ENCODE measurements at places on chromosomes 3 and 15. TPM values are rescaled to one million over a fixed set of nuclear protein-coding genes. Genes with fewer than 3 reads are reported as not detected.

DNA sequence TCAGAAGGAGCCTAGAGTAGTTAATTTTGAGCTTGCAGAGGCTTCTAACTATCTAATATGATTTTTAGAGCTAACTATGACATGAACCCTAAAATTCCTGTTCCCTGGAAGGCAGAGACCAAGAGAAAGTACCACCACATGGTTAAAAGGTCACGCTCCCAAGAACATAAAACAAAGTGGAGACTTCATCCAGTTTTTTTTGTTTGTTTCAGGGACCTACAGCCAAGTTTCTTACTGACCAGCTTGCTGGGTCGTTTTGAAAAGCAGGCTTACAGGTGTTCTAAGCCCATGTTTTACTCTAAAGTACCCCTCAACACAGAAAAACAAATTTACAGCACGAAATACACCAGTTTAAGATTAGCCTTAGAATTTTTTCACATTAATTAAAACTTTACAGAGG lies 39.6 kb upstream of the SKIL start:
- no peak overlapping the region for H3K4me3 ChIP-seq
- H3K4me1 ChIP-seq = peaks cover 12% of the 10 kb centered on the region
- DNase-seq = no peak
- no peaks in the 10 kb centered on the region for H3K27me3 ChIP-seq
- H3K36me3 ChIP-seq = no peaks in the 10 kb centered on the region

DNA sequence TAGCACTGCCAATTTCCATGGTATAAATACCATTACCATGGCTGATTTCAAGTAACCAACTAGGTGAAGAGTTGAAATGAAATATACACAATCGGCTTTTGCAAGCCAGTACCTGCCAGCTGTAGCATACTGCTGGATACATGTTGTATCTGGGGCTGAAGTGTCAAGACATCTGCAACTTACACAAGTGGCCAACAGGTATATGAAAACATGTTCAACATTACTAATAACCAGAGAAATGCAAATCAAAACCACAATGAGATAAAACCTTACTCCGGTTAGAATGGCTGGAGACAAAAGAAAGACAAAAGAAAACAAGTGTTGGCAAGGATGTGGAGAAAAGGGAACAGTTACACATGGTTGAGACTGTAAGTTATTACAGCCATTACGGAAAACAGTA lies 11.6 kb downstream of the ATOSA start:
- no peak overlapping the region for H3K27ac ChIP-seq
- DNase-seq = no peak
- H3K27me3 ChIP-seq = no peaks in the 10 kb centered on the region

DNA sequence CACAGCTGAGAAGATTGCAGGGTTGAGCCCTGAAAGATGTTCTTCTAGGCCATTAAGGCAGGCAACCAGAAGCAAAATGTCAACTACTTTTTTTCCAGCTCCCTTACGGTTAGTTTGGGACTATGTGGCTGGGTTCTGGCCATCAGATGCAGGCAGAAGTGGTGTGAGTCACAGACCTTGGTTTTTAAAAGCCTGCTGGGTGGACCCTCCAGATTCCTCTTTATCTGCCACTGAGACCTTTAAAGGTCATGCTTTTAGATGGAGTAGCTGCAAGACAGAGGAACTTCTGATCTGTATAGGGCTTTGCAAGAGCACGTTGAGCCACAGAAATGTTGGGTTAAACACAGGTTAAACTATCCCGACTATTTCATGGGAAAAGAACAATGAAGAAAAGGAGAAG lies 102.9 kb downstream of the CHST2 start:
- H3K27me3 ChIP-seq = no peaks in the 10 kb centered on the region
- no peak overlapping the region for H3K4me3 ChIP-seq
- no peaks in the 10 kb centered on the region for H3K36me3 ChIP-seq
- no peak for DNase-seq
- no peaks in the 10 kb centered on the region for H3K4me1 ChIP-seq

DNA sequence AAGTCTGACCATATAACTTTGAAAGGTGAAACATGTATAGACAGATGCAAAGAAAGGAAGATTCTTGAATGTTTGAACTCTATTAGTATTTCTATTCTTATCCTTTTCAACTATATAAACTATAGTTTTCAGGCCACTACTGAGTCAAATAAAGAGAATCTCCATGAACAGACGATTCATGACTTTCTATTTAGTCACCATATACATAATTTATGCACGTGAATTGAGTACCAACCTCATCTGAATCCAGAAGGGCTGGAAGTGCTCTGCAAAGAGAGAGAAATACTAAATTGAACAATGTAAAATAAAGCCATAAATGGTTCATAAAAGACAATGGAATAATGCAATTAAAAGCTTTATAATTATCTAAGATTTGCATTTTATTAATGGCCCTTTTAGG lies 9.5 kb upstream of the VPS39 start:
- no peaks in the 10 kb centered on the region for H3K27me3 ChIP-seq
- H3K4me3 ChIP-seq = no peak overlapping the region
- H3K27ac ChIP-seq = no peak overlapping the region
- no peaks in the 10 kb centered on the region for H3K4me1 ChIP-seq
- no peaks in the 10 kb centered on the region for H3K36me3 ChIP-seq

DNA sequence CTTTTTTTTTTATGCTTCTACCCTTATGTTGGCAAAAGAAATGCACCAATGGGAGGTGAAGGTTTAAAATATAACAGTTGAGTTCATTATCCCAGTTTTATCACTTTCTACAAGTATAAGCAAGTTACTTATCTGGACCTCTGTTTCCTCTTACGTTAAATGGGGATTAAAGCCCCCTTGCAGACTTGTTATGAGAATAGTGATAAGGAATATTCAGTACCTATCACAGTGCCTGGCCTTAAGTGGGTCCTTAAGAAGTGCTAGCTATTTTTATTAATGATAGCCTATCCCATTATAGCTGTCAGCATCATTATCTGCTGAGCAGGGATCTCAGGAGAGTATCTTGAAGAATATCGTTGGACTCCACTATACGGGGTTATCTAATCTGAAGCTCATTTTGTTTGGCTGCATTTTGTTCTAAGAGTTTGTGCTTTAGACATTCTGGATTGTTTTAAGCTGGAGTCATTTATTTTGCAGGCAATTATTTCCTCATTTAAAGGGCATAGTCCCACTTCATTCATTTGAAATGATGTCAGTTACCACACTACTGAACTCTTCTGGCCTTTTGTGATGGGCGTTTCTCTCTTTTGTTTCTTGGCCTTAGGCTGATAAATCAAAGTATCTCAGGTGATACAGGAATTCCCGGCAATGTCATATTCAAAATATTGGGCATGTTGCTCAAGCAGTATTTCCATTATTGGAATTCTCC lies 28.8 kb downstream of the RAB8B start:
- no peaks in the 10 kb centered on the region for H3K27me3 ChIP-seq
- peaks cover 10% of the 10 kb centered on the region for H3K4me1 ChIP-seq
- DNase-seq = no peak
- no peak overlapping the region for H3K4me3 ChIP-seq
- no peak overlapping the region for H3K27ac ChIP-seq
- H3K36me3 ChIP-seq = no peaks in the 10 kb centered on the region

DNA sequence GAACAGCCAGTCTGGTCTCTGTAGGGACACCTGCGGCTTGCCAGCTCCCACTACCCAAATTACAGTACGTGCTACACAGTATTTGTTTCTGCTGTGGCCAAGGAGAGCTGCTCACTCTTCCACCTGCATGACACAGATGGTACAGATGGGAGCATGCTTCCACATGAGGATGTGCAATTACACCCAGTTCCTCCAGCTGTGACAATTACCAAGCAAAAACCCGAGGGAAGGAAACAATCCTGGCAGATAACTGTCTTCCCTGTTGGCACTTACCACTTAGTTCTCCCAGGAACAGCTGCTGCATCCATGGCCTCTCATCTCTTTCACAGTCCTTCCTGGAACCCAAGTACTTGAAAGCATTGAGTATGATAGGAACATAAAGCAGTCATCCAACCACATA lies 34.4 kb downstream of the DET1 start:
- no peak overlapping the region for H3K27ac ChIP-seq
- H3K4me3 ChIP-seq = no peak overlapping the region
- no peaks in the 10 kb centered on the region for H3K27me3 ChIP-seq

DNA sequence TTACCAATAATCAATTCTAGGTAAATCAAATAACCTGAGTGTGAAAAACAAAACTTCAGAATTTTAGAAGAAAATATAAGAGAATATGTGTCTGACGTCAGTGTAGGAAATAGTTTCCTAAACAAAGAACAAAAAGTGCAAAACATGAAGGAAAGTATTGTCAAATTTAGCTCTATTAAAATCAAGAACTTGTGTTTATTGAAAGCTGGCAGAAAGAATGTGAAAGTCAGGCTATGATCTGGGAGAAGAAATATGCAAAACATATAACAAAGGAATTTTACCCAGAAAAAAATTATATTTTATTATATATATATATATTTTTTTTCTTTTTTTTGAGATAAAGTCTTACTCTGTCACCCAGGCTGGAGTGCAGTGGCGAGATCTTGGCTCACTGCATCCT lies 129.1 kb upstream of the ANKRD28 start:
- H3K27me3 ChIP-seq = no peaks in the 10 kb centered on the region
- no peak overlapping the region for H3K27ac ChIP-seq
- no peaks in the 10 kb centered on the region for H3K4me1 ChIP-seq
- no peaks in the 10 kb centered on the region for H3K36me3 ChIP-seq

DNA sequence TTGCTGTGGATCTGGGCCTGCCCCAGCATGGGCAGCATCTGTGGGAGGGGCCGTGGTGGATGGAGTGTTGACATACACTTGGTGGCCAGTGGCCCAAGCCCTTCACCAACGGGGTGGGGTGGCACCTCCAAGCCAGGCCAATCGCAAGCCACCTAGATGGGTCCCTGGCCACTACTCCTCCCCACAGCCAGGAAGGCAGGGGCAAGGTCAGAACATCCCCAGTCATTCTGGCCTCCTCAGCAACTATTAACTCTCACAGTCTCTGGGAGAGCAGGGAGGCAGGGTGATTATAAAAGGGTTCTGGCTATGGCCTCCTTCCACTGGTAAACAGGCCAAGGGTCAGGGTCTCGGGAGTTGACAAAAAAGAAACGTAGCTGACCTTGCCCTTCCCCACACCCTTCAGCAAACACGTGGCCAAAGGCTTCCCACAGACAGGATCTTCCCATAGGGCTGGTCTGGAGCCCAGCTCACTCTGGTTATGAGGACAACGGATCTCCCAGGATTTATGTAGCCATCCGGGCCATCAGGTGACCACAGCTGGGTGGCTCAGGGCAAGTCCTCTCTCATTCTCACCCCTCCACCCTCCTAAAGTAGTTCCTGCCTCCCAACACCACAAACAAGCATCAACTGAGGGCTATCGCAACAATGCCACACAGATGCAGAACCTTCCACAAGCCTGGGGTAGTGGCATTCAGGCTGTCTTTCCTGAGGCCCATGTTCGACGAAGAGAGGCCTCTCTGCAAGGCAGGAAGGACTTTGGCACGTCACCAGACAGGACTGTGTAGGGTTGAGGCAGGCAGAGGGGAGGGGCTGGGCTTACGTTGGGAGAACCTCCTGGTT lies 18.9 kb downstream of the TLE3 start:
- H3K27me3 ChIP-seq = no peaks in the 10 kb centered on the region
- peaks cover 24% of the 10 kb centered on the region for H3K4me1 ChIP-seq
- peaks cover 7% of the 10 kb centered on the region for H3K36me3 ChIP-seq
- no peak overlapping the region for H3K4me3 ChIP-seq
- DNase-seq = peak; percentile 28

- no peaks in the 10 kb centered on the region for H3K36me3 ChIP-seq
- peak overlapping the region; percentile 78 for H3K4me3 ChIP-seq
- no peak for DNase-seq
- H3K27ac ChIP-seq = peak overlapping the region; percentile 82
- no peaks in the 10 kb centered on the region for H3K27me3 ChIP-seq
- H3K4me1 ChIP-seq = no peaks in the 10 kb centered on the region
These were observed 539 bp upstream of the TLNRD1 start for GRCh38 chr15:81000144-81000623.

DNA sequence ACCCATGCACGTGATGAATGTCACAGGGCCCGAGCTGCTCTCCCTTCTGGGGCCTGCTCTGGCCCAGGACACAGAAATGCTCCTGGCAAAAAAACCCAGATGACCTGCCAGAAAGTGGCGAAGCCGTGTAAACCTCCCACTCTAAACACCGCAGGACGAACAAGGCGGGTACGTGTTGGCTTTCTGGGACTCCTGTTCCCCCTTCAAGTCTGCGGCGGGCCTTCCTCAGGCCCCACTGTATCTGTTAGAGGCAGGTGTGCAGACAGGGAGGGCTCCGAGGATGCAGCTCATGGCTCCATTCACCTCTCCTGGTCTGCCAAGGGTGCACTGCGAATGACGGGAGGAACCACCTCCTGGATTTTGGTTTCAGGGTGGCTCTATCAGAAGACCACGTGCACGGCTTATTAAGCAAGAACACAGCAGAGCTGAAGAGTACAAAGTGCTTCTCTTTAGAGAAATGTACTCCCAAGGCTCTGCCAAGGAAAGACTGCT lies 173.8 kb downstream of the ADAMTS17 start:
- no peak overlapping the region for H3K4me3 ChIP-seq
- no peak for DNase-seq
- no peak overlapping the region for H3K27ac ChIP-seq
- no peaks in the 10 kb centered on the region for H3K36me3 ChIP-seq
- no peaks in the 10 kb centered on the region for H3K4me1 ChIP-seq

DNA sequence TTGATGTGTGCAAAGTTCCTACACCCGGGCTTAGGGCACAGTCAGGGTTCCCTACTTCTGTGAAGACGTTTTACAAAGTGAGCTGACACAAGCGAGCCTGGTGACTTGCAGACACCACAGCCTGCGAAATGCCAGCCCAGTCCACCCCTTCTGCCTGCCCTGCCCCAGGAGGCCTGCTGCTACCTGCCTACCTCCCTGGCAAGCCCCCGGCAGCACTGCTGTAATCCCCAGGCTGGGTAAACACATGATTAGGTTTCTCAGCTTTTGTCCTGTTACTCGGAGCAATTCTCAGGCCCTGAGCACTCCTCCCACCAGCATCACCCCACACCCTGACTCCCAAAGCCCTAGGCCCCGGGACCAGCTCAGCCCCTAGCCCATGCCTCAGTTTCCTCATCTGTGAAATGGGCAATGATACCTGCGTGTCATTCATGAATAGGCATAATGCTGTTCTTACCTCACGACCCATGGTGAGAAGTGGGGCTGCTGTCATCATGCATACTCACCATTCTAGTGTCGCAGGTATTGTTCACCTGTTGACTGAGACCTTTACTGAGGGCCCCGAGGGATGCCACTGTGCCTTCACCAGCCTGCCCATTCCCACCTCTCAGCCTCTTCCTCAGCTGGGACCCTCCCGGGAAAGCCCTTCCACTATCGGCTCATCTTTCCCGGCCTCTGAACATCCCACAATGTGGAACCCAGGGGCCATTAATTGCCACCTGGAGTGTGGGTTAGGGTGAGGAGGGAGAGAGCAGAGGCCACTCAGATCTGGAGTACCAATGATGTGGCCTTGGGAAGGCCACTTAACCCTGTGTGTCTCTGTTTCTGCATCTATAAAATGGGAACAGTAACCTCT lies 31.5 kb upstream of the SLC6A6 start:
- peak overlapping the region; percentile 56 for H3K27ac ChIP-seq
- H3K4me1 ChIP-seq = peaks cover 45% of the 10 kb centered on the region
- H3K27me3 ChIP-seq = no peaks in the 10 kb centered on the region
- no peaks in the 10 kb centered on the region for H3K36me3 ChIP-seq

The ABTB1 gene
- total RNA-seq = 6.2 TPM

The MYLK gene
- total RNA-seq = 23.0 TPM

The PLXND1 gene
- 26.3 TPM for total RNA-seq
